ENCODE measurements at places on chromosomes 2 and 18.
A peak's percentile ranks its signal among the peaks of the same experiment; 100 is the strongest.

- peak; percentile 55 for DNase-seq
These were observed 86.9 kb downstream of the LTBP1 start for GRCh38 chr2:33033606-33034081.

GRCh38 chr18:57113799-57114420 is 33.0 kb upstream of the BOD1L2 start:
- DNase-seq = no peak

GRCh38 chr2:129984426-129984825 is 5.0 kb downstream of the RAB6C start:
- DNase-seq = no peak

- no peak for DNase-seq
These were observed 13.2 kb upstream of the RAPGEF4 start for GRCh38 chr2:172722481-172722880.

- no peak for DNase-seq
These were observed 137.7 kb downstream of the ALPK2 start for GRCh38 chr18:58491113-58491696.

- no peak for DNase-seq
These were observed 1.2 kb downstream of the BABAM2 start for GRCh38 chr2:27891673-27892105.

- no peak for DNase-seq
These were observed 518.3 kb upstream of the PIK3C3 start for GRCh38 chr18:41436772-41437171.

GRCh38 chr2:177574356-177574755 is 181.8 kb downstream of the AGPS start:
- DNase-seq = no peak

DNA sequence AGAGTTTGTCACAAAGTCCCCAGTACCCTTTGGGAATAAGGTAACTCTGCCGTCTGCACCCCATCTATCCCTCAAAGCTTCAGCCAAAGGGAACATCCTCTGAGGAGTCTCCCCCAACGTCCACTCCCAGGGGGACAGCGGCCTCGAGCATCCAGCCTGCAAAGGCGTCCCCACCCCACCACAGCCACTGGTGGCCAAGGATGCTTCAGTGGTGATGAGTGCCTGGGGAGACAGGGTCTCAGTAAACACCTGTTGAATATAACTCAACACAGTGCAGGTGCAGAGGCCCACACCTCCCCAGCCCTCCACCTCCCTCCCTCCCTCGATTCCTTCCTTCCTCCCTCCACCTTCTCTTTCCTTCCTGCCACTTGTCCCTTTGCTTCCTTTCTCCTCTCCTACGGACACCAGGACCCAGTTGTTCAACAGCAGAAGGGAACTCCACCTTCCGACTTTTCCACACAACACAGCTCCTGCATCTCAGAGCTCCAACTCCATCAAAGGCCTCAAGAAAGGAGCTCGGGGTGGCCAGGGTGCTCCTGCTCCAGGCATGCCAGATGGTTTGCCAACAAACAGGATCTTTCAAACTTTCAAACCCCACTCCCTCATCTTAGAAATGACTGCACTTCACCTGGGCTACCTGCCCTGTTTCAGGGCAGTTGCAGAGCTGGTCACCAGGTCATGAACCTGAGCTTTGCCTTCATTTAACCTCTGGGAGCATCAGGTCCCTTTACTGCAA is 87.8 kb upstream of the SNTG2 start:
- DNase-seq = no peak

- no peak for DNase-seq
These were observed 59.1 kb upstream of the BOD1L2 start for GRCh38 chr18:57087644-57088376.

DNA sequence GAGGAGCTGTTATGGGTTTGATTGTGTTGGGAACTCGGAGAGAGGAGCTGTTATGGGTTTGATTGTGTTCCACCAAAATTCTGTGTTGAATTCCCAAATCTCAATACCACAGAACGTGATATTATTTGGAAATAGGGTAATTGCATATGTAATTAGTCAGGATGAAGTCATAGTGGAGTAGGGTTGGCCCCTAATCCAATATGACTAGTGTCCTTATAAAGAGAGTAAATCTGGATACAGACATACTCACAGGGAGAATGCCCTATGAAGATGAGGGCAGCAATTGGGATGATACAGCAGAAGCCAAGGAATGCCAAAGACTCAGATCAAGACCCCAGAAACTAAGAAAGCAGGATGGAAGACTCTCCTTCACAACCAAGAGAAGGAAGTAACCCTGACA is 1023.2 kb upstream of the ZEB2 start:
- DNase-seq = no peak

GRCh38 chr18:13580351-13580750 is 146.0 kb downstream of the FAM210A start:
- no peak for DNase-seq

DNA sequence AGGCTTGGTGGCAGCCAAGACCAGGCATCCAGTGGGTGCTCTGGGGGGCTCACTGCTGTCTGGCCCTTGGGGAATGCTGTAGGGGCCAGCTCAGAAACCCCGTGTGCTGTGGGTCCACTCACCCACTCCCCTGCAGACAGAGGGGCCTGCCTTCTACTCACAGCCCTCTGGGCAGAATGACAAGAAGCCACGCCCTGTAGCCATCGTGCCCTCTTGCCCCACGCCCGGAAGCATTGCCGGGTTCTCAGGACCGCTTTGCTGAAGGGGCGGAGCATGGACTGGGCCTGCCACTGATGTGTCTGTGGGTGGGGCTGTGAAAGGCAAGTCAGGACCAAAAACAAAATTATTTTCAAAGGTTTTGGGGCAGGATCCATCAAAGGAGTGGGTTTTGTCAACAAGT is 27.8 kb downstream of the GLI2 start:
- no peak for DNase-seq

DNA sequence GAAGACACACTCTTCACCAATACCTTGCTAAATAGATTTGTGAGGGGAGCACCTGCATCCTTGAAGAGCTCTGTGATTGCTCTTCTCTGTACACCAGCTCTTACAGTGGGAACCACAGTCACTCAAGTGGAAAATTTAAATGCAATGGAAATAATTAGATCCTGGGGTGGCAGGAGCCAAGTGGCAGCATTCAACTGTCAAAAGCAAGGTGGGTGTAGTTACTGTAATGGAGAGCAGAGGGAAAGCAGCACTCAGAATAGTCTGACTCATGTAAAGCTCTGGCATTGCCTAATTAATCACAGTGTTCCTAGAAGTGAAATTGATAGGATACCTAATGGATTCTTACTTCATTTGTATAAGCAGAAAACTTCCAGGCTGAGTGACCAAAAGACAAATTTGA is 245.8 kb downstream of the KCNE4 start:
- DNase-seq = no peak
